ENCODE measurements at places on chromosomes 7 and 10.

GRCh38 chr10:69425041-69425440 lies 8.3 kb upstream of the TACR2 start:
- no peak for DNase-seq

DNA sequence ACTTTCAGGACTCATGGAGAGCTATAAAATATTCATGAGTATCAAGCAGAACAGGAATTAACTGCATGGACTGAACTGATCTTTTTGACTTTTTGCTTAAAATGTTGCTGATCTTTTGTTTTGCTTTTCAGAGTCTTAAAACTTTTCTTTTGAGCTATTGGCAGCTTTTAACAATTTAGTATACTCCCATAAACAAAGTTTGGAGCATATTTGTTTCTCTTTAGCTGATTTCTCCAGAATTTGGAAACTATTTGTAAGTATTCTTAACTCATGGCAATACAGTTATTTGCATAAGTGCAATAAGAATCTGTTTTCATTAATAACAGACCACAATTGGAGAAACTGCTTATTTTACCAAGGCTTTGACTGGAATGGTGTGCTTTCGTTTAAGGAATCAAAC lies 73.4 kb upstream of the C1GALT1 start:
- no peak for DNase-seq

DNA sequence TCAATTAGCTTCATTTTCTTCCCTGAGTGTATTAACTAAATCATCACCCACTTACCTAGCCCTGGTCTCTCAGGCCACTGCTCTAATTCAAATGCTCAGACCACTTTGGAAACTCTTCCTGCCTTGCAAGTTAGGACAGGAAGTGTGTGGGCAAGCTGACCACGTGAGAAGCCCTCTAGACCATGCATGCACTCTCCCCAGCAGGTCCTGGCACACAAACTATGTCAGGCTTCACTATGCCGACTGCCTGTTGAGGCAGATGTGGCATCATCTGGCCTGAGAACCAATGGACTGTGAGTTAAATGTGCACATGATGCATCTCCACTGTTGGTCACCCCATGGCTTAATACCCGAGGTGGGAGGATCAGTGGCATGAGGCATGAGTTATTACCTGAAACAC lies 439.6 kb downstream of the GRID1 start:
- no peak for DNase-seq

- no peak for DNase-seq
These were observed 542.7 kb downstream of the LRMDA start for GRCh38 chr10:75974080-75974479.

- DNase-seq: no peak
These were observed 445.5 kb upstream of the MKI67 start for GRCh38 chr10:128571745-128572144.

- peak; percentile 39 for DNase-seq
These were observed 8.7 kb upstream of the BAMBI start for GRCh38 chr10:28668363-28669226.

GRCh38 chr10:15043674-15044073 lies at the start of gene OLAH:
Gene OLAH, plus strand, starts transcription at chr10:15043943. Its CDS starts 3,346 bp downstream, at chr10:15047289.
- DNase-seq: peak; percentile 15

DNA sequence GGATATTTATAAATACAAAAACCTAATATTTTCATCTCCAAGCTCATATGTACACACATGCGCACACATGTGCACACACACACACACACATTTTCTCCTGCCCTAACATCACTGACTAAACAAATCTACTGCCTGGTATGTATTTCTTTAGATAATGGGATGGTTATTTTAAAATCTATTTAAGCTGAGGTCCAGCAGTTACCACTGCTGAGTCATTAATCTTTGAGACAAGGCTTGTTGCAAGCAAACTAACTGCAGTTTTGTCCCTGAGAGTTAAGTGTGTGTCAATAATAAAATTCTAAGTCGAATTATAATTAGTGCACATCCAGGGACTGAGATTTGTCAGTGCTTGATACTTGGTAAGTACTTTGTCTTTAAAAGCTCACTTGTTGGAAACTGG lies 135.1 kb downstream of the VPS50 start:
- no peak for DNase-seq

GRCh38 chr7:140041659-140042385 lies 20.9 kb downstream of the PARP12 start:
- no peak for DNase-seq

GRCh38 chr7:90067171-90067570 lies 87.1 kb upstream of the STEAP1 start:
- DNase-seq: no peak

DNA sequence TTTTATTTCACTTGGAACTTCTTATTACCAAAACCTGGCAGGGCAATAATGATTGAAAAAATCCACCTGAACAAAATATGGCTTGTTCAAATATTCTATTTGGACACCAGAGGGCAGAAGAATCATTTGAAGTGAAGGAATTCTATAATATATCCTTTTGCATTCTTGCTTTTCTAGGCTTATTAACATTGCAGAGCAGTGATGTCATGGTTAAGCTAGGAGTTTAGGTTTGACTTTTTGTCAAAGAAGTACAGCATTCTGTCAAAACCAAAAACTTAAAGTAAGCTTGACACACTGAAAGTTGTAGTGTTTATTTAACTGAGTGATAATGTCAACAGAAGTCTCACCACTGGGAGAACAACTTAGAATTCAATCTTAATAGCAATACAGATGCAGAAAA lies 156.0 kb downstream of the SEMA3D start:
- peak; percentile 13 for DNase-seq

- no peak for DNase-seq
These were observed 182.3 kb downstream of the PPP1R9A start for GRCh38 chr7:95089414-95090315.

DNA sequence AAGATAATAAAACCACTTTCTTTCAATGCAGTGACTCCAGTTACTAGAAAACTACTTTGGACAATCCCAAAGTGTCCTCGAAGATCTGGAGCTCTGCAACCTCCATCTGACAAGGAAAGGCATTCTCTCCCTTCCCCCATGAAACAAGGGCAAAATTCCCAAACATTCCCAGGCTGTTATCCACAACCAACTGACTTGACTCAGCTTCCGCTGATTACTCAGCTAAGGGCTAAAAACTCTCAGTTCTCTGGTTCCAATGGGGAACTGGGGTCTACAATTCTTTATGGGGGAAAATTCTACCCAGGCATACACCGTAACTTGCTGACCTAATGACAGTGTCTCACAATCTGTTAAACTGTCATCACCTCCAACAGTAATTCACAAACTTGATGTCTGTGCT lies 48.4 kb downstream of the SFMBT2 start:
- no peak for DNase-seq

DNA sequence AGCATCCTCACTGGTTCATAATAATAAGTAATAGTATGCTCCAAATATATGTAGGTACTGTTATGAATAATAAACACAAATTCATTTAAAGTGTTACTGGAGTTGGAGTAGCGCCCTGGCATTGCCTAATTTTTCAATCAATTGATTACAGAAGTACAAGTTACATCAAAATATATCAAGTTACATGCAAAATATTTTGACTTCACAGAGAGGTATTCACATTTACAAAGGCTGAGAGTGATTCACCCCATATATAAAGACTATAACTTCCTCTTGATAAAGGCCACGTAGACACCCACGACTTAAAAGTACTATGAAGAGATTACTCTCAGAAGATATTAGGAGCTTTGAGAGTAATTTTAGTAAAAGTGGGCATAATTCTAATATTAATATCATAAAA lies 13.6 kb upstream of the COL17A1 start:
- DNase-seq: peak; percentile 32

GRCh38 chr7:66925255-66925654 lies 4.2 kb downstream of the TMEM248 start:
- no peak for DNase-seq

DNA sequence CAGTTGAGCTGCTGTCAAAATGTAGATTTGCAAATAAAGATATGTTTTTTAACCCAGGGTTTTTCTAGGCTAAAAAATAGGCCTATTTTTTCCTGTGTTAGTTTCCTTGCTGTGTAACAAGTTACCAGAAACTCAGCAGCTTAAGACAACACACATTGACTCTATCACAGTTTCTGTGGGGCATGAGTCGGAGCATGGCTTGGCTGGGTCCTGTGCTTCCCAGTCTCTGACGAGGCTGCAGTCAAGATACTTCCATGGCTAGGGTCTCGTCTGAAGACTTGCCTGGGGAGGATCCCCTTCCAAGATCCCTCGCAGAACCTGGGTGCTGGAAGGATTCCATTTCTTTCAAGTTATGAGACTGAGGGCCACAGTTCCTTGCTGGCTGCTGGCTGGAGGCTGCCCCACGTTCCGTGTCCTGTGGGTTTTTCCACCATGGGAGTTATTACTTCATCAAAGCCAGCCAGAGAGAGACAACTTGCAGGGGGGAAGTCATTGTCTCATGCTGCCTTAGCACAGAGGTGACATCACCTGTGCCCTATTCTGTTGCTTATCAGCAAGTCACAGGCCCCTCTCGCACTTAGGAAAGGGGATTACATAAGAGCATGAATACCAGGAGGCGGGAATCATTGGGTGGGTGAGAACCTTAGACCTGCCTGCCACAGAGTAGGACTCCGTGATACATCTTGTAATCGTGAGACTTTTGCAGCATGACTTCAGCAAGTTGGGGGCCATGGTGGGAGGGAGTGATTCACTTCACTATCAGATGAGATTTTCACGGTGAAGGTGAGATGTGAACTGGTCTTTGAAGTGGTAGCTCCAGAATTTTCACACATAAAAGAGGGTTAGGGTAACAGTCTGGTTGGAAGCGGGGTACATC lies 77.9 kb downstream of the CCNY start:
- DNase-seq: peak; percentile 80

GRCh38 chr7:47771336-47771989 lies 176.8 kb downstream of the PKD1L1 start:
- no peak for DNase-seq

- DNase-seq: peak; percentile 89
These were observed 36.6 kb upstream of the SRGN start for GRCh38 chr10:69051303-69051702.

Measured in suppressor macrophage treated with lipopolysaccharide for 1 hour (primary cell).